ENCODE measurements at places on chromosomes 3 and 15. TPM values are rescaled to one million over a fixed set of nuclear protein-coding genes. Genes with fewer than 3 reads are reported as not detected.

GRCh38 chr15:91936927-91937326 is 83.4 kb downstream of the SLCO3A1 start:
- no peaks in the 10 kb centered on the region for H3K36me3 ChIP-seq
- no peak for DNase-seq
- no peaks in the 10 kb centered on the region for H3K4me1 ChIP-seq
- no peak overlapping the region for H3K27ac ChIP-seq
- H3K27me3 ChIP-seq, result no peaks in the 10 kb centered on the region
- no peak overlapping the region for H3K4me3 ChIP-seq

DNA sequence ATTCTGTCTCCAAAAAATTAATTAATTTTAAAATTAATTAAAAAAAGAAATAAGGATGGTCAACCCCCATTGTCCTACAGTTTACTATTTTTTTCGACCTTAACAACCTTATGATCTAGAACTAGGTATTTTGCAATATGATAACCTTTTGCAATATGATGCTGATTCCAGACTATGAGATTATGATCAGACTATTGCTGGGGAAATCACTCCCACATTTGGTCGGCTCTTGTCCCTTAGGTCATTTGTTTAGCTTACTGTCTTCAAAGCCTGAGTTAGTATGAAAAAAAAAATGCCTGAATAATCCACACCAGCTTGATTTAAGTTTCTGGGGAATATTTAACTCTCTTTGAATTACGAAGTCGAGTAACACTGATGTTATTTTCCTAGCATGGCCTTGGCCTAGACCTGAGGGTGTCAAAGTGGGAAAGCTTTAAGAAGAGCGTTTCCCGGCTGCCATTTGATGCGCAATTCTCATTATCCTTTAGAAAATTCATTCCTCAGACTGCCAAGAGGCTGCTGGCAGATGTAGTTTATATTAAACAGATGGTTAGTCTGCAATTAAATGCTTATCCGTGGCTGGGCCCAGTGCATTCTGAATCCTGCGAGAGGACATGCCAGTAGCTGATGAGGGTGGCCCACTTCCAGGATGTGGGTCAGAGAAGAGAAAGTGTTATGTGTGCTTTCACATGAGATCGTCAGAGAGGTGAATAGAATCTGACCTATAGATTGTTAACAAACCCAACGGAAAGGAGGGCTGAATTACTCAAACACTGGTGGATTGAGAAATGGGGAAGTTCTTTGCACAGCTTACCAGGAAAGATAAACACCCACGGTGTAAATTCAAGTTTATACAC is 496.0 kb upstream of the THBS1 start:
- H3K27me3 ChIP-seq, result no peaks in the 10 kb centered on the region
- H3K27ac ChIP-seq, result peak overlapping the region; percentile 33
- DNase-seq, result no peak
- H3K36me3 ChIP-seq, result no peaks in the 10 kb centered on the region
- H3K4me3 ChIP-seq, result no peak overlapping the region

CGNL1 gene
- 24.9 TPM for total RNA-seq

CACNA2D3 gene
- total RNA-seq, result 3.4 TPM

SLC27A2 gene
- 5.6 TPM for total RNA-seq

Measured in breast epithelium (tissue), 4 donors.